ENCODE measurements at places on chromosomes 5 and 9. TPM values are rescaled to one million over a fixed set of nuclear protein-coding genes. Genes with fewer than 3 reads are reported as not detected.

The PCAT7 gene
- not detected for total RNA-seq

The KLHL3 gene
- 3.0 TPM for total RNA-seq

The TCOF1 gene
- total RNA-seq = 27.4 TPM

The PCDHB10 gene
- total RNA-seq = 7.9 TPM

The HMMR gene
- not detected for total RNA-seq

The BTF3 gene
- 522 TPM for total RNA-seq

Measured in esophagus muscularis mucosa (tissue), 4 donors.